ENCODE measurements at places on chromosomes 16 and 17. TPM values are rescaled to one million over a fixed set of nuclear protein-coding genes. Genes with fewer than 3 reads are reported as not detected.

GRCh38 chr17:41340934-41341861 is 9.4 kb downstream of the KRT33A start:
- no peak for DNase-seq

DNA sequence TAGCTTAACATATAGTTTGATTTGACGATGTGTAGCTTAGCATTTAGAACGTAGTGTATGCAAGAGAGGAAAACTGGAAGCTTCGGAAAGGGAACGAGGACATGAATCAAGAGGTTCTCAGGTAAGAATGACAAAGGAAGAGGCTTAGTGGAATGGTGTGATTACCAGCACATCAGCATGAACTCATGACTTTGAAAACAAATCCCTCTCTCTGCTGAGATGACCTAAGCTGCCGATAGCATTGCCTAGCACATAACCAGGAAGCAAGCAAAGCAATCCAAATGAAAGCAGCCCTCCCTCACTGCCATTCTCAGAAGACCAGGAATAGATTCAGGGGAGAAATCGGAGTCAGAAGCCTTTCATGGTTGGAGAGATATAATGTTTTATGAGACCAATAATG is 51.3 kb upstream of the CCL1 start:
- DNase-seq: no peak

- DNase-seq: no peak
Observed at GRCh38 chr17:71098071-71098470, 928.7 kb downstream of the KCNJ2 start.

DNA sequence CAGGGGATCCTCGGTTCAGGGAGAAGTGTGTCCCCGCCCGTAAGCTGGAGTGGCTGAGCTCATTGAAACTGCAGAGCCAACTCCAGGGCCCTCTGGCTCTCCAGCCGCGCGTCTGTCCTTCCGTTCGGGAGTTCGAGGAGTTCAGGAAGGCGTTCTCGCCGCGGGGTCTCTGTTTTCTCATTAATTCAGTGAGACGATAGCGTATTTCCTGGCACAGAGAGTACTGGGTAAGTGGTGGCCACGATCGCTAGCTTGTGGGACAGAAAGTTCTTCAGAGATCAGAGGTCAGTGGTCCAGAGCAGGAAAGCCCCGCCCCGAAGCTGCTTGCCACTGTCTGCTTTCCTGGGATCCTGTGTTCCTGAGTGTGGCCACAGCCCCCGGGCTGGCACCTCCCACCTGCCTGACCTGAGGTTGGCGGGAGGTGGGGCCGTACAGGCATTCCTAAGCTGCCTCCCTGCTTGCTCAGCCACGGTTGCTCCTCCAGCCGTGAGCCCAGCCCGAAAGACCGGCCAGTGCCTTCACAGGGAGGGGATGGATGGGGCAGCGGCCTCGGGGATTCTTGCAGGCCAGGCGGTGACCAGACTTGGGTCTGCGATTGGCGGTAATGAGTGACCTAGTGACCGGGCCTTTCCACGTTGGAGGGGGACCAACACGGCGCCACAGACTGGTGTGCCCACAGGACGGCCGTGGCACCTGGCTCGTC is 8.9 kb downstream of the BAIAP2 start:
- no peak for DNase-seq

DNA sequence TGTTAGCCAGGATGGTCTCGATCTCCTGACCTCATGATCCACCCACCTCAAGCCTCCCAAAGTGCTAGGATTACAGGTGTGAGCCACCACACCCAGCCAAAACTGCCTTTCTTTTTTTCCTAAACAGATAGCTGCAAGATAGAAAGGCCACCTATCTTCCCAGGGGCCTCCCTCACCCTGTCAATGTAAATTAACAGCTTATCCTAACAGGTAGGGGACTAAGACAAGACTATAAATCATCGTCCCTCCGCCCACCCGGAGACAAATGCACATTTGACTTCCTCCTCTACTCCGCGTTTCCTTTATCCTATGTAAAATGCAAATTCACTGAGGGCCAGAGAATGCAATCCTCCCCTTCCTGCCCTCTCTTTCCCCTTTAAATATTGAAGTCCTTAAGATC is 71.4 kb downstream of the MARF1 start:
- no peak for DNase-seq

DNA sequence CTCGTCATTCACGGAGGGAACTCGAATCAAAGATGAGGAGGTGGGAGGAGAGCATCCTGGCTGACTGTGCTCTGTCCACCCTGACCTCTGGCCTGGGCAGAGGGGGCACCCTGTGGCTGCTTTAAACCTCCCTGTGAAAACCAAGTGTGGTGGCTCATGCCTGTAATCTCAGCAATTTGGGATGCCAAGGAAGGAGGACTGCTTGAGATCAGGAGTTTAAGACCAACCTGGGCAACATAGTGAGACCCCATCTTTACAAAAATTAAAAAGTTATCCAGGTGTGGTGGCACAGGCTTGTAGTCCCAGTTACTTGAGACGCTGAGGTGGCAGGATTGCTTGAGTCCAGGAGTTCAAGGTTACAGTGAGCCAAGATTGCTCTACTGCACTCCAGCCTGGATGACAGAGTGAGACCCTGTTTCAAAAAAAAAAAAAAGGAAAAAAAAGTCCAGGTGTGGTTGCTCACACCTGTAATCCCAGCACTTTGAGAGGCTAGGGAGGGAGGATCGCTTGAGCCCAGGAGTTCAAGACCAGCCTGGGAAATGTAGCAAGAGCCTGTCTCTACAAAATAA is 5.8 kb upstream of the CDK3 start:
- DNase-seq: no peak

Gene TMEM100
- 2.6 TPM for total RNA-seq

Gene ABCA6
- not detected for total RNA-seq

Gene EVPLL
- not detected for total RNA-seq

All from SJSA1 (cell line).